Renal cortical epithelial cell (primary cell): ENCODE measurements at places on chromosomes 13 and 19. TPM values are rescaled to one million over a fixed set of nuclear protein-coding genes. Genes with fewer than 3 reads are reported as not detected.

DNA sequence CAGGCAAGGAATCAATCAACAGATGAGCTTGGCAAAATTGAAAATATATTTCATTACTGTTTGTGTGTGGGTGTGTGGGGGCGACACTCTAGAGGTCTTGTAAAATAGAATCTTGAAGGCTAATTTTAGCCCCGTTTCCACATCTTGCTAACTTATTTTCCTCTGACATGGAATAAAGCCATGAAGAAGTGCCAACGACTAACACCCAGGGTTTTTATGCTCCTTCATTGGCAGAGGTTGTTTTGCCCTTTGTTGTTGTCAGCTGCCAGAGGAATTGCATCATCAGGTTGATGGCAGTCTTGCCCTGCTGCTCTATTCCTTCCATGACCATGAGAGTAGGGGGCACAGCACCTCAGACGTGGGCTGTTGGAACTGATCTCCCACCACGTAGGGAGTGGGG is 30.6 kb upstream of the FAM216B start:
- DNase-seq, result no peak

DNA sequence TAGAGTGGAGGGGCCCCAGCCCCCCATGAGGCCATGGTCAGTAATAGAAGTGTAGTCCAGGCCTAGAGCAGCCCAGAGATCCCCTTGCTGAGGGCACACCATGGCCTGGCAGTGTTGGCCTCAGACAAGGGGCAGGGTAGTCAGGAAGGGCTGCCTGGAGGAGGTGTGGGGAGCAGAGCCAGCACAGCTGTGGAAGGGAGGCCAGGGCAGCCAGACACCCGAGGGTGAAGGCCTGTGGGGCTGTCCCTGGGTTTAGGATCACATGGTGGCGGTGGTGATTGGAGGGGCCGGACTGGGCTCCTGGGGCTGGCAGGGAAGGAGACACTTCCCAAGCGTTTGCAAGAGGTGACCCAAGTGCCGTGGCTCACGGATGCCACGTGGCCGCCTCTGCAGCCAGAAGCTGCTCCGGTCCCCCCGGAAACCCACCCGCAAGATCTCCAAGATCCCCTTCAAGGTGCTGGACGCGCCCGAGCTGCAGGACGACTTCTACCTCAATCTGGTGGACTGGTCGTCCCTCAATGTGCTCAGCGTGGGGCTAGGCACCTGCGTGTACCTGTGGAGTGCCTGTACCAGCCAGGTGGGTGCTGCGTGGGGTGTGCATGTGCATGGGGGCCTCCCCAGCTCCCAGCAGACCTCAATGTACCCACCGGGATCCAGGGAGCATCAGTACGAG is 11.6 kb upstream of the TEKTIP1 start:
- DNase-seq, result no peak

GRCh38 chr19:34662919-34663318 is 14.0 kb downstream of the SCGB2B2 start:
- DNase-seq, result no peak

DNA sequence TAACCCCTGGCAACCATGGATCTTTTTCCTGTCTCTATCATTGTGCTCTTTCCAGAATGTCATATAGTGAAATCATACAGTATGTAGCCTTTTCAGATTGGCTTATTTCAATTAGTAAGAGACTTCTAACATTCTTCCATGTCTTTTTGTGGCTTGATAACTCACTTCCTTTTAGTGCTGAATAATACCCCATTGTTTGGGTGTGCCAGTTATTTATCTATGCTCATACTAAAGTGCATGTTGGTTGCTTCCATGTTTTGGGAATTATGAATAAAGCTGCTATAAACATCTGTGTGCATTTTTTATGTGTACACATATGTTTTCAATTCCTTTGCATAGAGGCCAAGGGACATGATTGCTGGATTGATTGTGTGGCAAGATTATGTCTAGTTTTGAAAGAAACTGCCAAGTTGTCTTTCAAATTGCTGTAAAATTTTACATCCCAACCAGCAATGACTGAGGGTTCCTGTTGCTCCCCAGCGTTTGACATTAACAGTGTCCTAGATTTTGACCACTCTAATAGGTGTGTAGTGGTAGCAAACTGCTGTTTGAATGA is 358.9 kb downstream of the ITGBL1 start:
- DNase-seq, result no peak

Gene SYDE1
- 12.9 and 29.7 TPM in 2 replicates for total RNA-seq
